NCI-H1092 (cell line): ENCODE measurements at places on chromosomes 11 and 22.

DNA sequence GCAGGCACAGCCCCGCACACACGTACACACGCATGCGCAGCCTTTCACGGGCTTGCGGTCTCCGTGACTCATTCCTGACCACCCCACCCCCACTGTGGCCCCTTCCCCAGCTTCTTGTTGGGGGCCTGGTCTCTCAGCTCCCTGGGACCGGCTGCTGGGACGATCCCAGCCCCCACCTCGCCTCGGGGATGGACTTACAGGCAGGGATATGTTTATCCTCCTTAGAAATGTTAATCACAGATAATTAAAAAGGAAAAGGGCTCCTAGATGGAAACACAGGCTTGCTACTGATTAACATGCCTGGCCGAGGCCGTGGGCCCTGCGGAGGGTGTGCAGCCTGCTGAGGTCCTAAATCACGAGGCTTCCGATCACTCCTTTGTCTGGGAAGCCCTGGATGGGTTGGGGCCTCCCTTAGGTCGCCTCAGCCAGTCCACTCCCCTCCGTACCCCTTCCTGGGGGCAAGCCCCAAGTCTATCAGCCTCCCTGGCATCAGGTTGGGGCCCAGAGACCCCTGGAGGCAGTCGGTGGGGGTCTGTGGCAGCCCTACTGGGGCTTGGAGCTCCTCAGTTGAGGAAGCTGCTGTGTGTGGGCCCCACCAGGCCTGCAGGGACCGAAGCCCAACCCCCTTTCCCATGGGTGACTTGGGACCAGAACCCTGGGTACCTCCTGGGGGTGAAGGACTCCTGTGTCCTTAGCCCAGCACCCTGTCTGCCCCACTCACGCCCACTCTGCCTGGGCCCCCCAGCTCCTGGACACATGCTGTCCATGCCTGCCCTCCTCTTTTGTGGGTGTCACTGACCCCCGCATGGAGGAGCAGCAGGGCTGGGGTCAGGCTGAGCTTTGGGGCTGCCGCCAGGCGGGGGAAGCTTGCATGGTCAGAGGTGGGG, 20.6 kb downstream of the TSPAN4 start:
- no peak for DNase-seq

DNA sequence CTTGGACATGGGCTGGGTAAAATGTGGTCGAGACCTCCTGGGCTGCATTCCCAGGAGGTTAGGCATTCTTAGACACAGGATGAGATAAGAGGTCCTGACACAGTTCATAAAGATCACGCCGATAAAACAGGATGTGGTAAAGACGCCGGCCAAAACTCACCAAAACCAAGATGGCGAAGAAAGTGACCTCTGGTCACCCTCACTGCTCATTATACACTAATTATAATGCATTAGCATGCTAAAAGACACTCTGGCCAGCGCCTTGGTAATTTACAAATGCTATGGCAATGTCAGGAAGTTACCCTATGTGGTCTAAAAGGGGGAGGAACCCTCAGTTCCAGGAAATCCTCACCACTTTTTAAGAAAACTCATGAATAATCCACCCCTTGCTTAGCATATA, 983.3 kb downstream of the OPCML start:
- no peak for DNase-seq

GRCh38 chr22:19823902-19824211, 30.8 kb downstream of the GNB1L start:
- DNase-seq, result no peak

DNA sequence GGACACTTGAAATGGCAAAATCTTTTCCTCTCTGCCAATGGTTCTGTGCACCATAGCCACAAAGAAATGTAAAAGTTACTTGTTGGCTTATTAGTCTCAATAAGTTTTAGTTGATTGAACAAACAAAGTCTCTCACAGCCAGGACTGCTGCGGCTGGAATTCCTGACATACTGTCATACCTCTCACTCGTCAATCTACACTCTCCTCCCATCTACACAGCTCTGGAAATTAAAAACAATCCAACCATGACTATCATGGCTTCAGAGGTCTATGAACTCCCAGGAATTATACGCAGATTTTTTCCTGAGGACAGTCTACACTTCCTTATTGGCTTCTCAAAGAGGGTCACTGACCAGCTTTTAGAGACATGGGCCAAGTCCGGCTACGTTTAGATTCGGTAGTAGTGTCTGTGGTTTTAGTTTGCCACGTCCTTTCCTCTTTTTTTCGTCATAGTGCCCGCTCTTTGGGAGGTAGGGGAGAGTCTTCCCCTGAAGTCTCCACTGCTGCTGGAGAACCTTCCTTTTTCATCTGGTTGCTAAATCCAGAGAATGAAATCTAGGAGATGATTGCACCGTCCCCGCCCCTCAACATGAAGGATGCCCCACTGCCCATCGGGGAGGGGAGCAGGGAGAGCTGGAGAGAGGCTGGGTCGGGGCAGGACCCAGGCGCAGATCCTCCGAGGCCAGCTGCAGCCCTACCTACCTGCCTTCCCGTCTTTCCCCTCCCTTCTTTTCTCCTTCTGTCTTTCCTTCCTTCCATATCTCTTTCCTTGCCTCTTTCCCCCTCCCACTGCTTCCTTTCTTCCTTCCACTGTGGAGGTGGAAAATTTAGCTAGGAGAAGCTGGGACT, 1.0 kb upstream of the PLEKHB1 start:
- DNase-seq, result no peak
